ENCODE measurements at places on chromosomes 3 and 15. TPM values are rescaled to one million over a fixed set of nuclear protein-coding genes. Genes with fewer than 3 reads are reported as not detected.

Gene CPLX3
- total RNA-seq = not detected

- no peak overlapping the region for H3K4me3 ChIP-seq
- no peaks in the 10 kb centered on the region for H3K4me1 ChIP-seq
- H3K36me3 ChIP-seq = no peaks in the 10 kb centered on the region
- H3K27ac ChIP-seq = no peak overlapping the region
- no peak for DNase-seq
Observed at GRCh38 chr15:82880704-82881103, 71.3 kb downstream of the WHAMM start.

- H3K4me3 ChIP-seq = no peak overlapping the region
- no peak for DNase-seq
- H3K27ac ChIP-seq = no peak overlapping the region
- no peaks in the 10 kb centered on the region for H3K27me3 ChIP-seq
- H3K36me3 ChIP-seq = peaks cover 36% of the 10 kb centered on the region
Observed at GRCh38 chr3:197782230-197782629, 8.8 kb upstream of the LRCH3 start.

DNA sequence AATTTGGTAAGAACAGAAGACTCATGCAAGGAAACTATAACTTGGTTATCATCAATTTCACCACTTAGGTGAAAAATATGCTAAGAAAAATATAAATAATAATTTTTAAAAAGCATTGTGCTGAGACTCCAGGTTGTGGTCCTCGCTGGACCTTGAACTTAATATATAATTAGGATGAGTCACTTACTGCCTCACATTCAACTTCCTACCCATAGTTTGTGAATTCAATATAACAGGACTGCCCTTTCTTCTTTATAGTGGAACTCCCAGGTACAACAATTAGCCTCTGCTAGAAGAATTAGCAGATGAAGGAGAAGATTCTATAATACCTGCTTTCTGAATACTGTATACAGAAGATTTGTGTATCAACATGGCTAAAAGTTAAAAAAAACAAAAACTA lies 149.1 kb upstream of the SPRED1 start:
- DNase-seq = no peak
- H3K4me1 ChIP-seq = no peaks in the 10 kb centered on the region
- peaks cover 10% of the 10 kb centered on the region for H3K27me3 ChIP-seq
- no peaks in the 10 kb centered on the region for H3K36me3 ChIP-seq

DNA sequence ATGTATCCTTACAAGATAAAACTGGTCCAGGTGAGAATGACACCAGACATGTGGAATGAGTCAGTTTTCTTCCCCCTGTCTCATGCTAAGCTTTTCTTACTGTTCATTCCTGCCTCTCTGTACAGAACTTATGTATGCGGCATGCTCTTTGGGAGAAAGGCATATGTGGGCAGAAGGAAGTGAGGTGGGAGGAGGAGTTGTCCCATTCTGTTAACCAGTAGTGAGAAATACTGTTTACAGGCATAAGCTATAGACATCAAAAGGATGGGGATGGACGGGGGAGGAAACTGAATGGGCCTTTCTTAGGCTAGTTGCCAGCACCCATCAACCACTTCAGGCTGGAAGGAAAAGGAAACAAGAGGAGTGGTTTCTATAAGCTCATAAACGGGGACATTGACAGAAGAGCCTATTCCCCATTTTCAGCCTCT lies 143.6 kb upstream of the BHLHE40 start:
- peak overlapping the region; percentile 69 for H3K4me3 ChIP-seq
- peak overlapping the region; percentile 93 for H3K27ac ChIP-seq
- peaks cover 65% of the 10 kb centered on the region for H3K36me3 ChIP-seq

Gene BCHE
- total RNA-seq = not detected

Gene SLC38A3
- not detected for total RNA-seq

DNA sequence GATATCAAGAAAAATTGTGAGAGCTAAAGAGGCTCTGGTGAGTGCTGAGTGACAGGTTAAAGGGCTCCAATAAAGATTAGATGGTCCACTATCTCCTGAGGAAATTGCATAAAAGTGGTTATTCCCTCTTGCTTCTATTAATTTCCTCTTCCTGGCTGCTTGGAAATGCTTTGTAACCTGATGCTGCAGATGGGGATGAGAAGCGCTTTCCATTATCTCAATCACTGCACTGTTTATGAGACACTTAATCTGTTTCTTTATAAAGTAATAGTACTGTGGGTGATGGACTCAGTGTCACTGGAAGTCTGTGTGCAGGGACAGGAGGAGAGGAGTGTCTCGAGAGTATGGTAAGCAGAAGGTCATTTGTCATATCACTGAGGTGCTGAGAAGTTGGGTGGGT lies 305.3 kb downstream of the EPHB1 start:
- no peaks in the 10 kb centered on the region for H3K4me1 ChIP-seq
- no peak overlapping the region for H3K27ac ChIP-seq
- DNase-seq = no peak
- H3K27me3 ChIP-seq = no peaks in the 10 kb centered on the region
- no peaks in the 10 kb centered on the region for H3K36me3 ChIP-seq

Gene ATP13A4
- total RNA-seq = 1.7 TPM

DNA sequence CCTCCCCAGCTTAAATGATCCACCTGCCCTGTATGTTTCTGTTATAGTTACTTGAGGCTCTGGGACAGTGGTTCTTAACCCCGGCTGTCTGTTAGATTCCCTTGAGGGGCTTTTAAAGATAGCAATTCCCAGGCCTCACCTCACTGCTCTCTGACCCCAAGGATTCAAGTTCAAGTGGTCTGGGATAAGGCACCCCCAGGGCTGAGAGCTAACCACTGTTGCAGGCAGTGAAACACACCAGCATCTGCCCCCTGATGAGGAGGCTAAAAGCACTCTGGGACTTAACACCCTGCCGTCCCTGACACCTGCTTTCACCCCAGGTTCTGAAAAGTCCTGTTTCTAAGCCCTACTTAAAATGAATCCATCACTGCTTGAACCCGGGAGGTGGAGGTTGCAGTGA lies 103.7 kb downstream of the LRRK1 start:
- H3K27me3 ChIP-seq = peaks cover 8% of the 10 kb centered on the region
- H3K4me3 ChIP-seq = no peak overlapping the region
- peak; percentile 14 for DNase-seq

GRCh38 chr3:23263796-23264195 lies 60.7 kb downstream of the UBE2E2 start:
- H3K4me1 ChIP-seq = no peaks in the 10 kb centered on the region
- no peaks in the 10 kb centered on the region for H3K36me3 ChIP-seq
- no peak overlapping the region for H3K4me3 ChIP-seq
- H3K27ac ChIP-seq = no peak overlapping the region
- H3K27me3 ChIP-seq = no peaks in the 10 kb centered on the region

Gene CACNA1D
- total RNA-seq = 3.2 TPM

DNA sequence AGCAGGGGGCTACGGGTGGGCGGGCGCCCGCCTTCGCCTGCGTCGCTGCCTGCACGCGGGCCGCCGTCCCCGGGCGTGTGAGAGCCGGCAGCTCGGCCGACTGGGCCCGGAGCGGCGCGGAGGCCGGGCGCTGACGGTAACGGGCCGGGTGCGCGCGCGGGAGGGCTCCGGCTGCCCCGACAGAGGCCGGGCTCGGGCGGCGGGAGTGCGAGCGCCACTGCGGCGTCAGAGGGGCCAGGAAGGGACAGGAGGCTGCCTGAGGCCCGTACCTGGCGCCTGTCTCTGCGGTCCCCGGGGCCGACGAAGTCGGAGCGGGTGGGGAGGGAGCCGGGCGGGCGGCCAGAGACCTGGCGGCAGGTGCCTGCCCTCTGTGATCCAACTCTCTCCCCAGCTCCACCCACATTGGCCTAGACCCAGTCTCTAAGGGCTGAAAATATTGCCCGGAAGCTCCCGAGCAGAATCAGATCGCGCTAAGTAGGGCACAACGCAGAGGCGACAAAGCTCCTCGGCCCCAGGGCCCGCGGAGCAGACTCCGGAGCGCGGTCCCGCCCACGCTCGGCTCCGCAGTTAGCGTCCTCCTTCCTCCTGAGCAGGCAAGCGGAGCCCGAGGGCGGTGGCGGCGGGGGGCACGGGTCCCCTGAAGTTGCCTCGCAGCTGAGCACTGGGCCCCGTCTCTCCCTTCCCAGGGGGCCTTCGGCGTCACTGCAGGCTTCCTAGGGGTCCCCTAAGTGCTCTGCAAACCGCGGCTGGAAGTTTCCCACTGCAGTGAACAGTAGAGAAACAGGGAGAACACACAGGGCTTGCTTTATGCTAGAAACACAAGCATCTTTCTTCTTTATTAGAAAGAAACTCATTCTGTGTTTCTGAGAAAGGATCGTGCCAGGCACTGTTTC lies at the start of gene MAN2A2:
MAN2A2 (plus strand) TSS at position 463 of the 893 bp plus-strand sequence. CDS start 906 bp downstream, outside the sequence.
- peaks cover 40% of the 10 kb centered on the region for H3K4me1 ChIP-seq
- H3K4me3 ChIP-seq = peak within 1 kb of the TSS; percentile 80
- peaks cover 37% of the 10 kb centered on the region for H3K36me3 ChIP-seq
- DNase-seq = peak; percentile 76
- no peaks in the 10 kb centered on the region for H3K27me3 ChIP-seq

GRCh38 chr3:119236756-119237155 lies 3.9 kb downstream of the B4GALT4 start:
- no peaks in the 10 kb centered on the region for H3K27me3 ChIP-seq
- H3K4me1 ChIP-seq = peaks cover 53% of the 10 kb centered on the region
- DNase-seq = no peak
- no peak overlapping the region for H3K27ac ChIP-seq
- no peak overlapping the region for H3K4me3 ChIP-seq

DNA sequence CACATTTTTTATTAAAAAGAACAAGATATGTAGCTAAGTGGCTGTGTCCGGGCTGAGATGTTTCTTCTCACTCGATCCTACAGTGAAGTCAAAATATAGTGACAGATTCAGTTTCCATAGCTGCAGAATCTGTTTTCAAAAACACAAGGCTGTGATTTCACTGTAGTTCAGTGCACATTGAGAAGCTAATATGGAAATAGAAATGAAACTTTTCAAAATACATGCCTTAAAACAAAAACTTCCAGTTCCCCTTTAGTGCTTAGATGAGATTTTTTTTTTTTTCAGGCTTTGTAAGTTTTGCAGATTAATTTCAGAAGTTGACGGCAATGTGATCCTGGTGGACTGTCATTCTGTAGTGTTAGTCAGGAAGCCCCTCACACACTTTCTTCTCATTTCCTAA lies 23.8 kb upstream of the TRAK1 start:
- no peak overlapping the region for H3K27ac ChIP-seq
- H3K4me3 ChIP-seq = no peak overlapping the region
- no peaks in the 10 kb centered on the region for H3K27me3 ChIP-seq

DNA sequence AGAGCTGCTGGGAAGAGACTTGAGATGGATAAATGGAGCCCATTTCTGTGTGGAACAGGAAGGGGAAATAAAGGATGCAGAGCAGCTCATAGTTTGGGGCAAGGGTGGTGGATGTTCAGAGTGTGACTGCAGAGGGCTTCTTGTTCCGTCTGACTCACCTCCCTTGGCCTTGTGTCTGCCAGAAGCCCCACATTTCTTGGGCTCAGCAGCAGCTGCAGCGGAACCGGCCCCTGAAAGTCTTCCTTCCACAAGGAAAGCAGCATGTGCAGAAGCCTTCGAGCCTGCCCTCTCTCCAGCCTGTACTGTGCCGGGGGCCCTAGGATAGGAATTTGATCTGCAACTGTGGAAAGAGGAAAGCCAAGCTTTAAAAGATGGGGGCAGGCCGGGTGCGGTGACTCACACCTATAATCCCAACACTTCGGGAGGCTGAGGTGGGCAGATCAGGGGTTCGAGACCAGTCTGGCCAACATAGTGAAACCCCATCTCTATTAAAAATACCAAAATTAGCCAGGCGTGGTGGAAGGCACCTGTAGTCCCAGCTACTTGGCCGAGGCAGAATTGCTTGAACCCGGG lies 11.5 kb downstream of the CDAN1 start:
- H3K27ac ChIP-seq = no peak overlapping the region
- no peak overlapping the region for H3K4me3 ChIP-seq
- H3K36me3 ChIP-seq = peaks cover 58% of the 10 kb centered on the region
- no peaks in the 10 kb centered on the region for H3K4me1 ChIP-seq
- no peak for DNase-seq

Gene PSTPIP1
- total RNA-seq = 187 TPM

Gene PXYLP1
- 16.5 TPM for total RNA-seq

- H3K27ac ChIP-seq = peak overlapping the region; percentile 7
- DNase-seq = peak; percentile 70
- peak overlapping the region; percentile 0 for H3K4me3 ChIP-seq
- H3K27me3 ChIP-seq = peaks cover 15% of the 10 kb centered on the region
- H3K4me1 ChIP-seq = peaks cover 20% of the 10 kb centered on the region
Observed at GRCh38 chr15:93152360-93152759, 63.3 kb upstream of the RGMA start.
